ENCODE measurements at places on chromosomes 6 and 20.

DNA sequence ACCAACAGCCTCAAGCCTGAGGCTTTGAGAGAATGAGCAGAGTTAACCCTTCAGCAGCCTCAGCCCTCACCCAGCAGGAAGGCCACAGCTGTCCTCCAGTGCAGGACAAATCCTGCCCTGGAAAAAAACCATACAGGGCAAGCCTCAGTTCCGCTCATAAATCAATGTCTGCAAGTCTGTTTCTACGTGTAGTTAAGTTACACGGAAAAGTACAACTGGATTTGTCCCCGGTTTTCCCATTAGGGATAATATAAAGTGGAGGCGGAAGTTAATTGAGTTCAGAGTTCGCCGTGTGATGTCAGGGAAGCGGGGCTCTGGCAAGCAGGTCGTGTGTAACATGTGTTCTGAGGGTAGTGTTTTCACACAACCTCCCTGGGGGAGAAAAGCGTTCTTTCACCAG is 44.2 kb upstream of the EYA2 start:
- DNase-seq: no peak

- no peak for DNase-seq
These were observed 343.5 kb downstream of the RNGTT start for GRCh38 chr6:88619951-88620350.

GRCh38 chr6:42128460-42129359 is 13.7 kb downstream of the C6orf132 start:
- no peak for DNase-seq

GRCh38 chr20:48668451-48668946 is 159.3 kb downstream of the PREX1 start:
- DNase-seq: no peak

Data from stimulated activated CD4-positive, alpha-beta T cell treated with anti-CD3 and anti-CD28 coated beads, TNF-alpha, amount 100 ng/mL, for 24 hours (primary cell).